ENCODE measurements at places on chromosomes 5 and 9. TPM values are rescaled to one million over a fixed set of nuclear protein-coding genes. Genes with fewer than 3 reads are reported as not detected.

INSYN2B gene
- total RNA-seq, result 1.4 TPM

BTNL8 gene
- total RNA-seq, result not detected

SLC25A2 gene
- total RNA-seq, result 0.31 TPM

ABLIM3 gene
- 16.7 TPM for total RNA-seq

TAF11L10 gene
- not detected for total RNA-seq

PCDHB12 gene
- 0.25 TPM for total RNA-seq

SPINK7 gene
- total RNA-seq, result not detected

ELAVL2 gene
- total RNA-seq, result 0.12 TPM

FREM1 gene
- total RNA-seq, result 0.56 TPM

ANXA6 gene
- total RNA-seq, result 465 TPM

SEC61B gene
- 72.6 TPM for total RNA-seq

PKN3 gene
- 2.8 TPM for total RNA-seq

HTR4 gene
- 5.7 TPM for total RNA-seq

TUSC1 gene
- total RNA-seq, result 7.1 TPM

DBH gene
- total RNA-seq, result not detected

GABRA1 gene
- under 0.01 TPM for total RNA-seq

CHSY3 gene
- total RNA-seq, result 13.2 TPM

GPR150 gene
- 0.13 TPM for total RNA-seq

CMYA5 gene
- 0.26 TPM for total RNA-seq

OR1J2 gene
- total RNA-seq, result not detected

GDA gene
- total RNA-seq, result under 0.01 TPM

SLCO4C1 gene
- total RNA-seq, result not detected

ANKRA2 gene
- total RNA-seq, result 12.6 TPM
